Stimulated activated CD8-positive, alpha-beta memory T cell treated with anti-CD3 and anti-CD28 coated beads, Interleukin-7, amount 100 ng/mL, for 1 hour (primary cell): ENCODE measurements at places on chromosomes 12 and 14.

DNA sequence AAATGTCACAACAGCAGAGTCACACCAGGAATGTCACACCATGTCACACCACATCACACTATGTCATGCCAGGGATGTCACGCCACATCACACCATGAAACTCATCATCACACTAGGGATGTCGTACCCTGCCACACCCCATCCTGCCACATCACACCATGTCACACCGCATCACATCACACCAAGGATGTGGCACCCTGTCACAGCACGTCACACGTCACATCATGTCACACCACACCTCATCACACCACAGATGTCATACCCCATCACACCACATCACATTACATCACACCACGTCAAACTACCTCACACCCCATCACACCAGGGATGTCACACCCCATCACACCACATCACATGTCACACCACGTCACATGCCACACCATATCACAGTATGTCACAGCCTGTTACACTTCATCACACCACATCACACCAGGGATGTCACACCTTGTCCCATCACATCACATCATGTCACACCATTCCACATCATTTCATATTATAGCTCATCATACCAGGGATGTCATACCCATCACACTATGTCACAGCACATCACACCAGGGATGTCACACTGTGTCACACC, 90.9 kb downstream of the TMEM121 start:
- DNase-seq = no peak

- DNase-seq = no peak
These were observed 44.8 kb upstream of the CRADD start for GRCh38 chr12:93632383-93632782.

DNA sequence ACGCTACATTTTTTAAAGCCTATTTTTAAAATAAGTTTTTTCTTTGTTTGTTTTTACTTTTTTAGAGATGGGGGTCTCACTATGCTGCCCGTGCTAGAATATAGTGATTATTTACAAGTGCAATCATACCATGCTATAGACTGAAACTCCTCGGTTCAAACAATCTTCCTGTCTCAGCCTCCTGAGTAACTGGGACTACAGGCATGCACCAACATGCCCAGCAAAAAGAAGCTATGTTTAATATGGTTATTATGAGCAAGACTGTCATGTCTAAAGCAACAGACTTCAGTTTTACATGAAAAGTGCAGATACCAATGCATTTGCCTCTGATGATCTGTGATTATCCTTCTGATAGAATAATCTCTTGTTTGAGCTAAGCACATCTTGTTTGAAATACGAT, 45.6 kb upstream of the SGPP1 start:
- no peak for DNase-seq

DNA sequence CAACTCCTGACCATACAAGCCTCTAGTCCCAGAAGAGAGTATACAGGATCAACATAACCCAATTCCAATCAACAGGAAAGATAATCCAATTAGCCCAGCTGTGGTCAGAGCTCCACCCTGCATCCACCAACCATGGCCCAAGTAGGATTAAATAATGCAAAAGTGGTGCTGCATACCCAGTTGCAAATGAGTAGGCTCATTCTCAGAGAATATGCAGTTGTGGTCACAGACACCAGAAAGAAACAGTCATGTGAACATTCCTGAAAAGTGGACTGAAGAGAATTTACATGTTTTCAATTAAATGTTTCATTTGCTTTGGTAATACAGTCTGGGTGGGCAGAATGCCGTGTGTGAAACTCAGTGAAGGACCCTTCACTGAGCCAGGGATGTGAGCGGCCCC, 167.2 kb upstream of the BMP4 start:
- DNase-seq = no peak

DNA sequence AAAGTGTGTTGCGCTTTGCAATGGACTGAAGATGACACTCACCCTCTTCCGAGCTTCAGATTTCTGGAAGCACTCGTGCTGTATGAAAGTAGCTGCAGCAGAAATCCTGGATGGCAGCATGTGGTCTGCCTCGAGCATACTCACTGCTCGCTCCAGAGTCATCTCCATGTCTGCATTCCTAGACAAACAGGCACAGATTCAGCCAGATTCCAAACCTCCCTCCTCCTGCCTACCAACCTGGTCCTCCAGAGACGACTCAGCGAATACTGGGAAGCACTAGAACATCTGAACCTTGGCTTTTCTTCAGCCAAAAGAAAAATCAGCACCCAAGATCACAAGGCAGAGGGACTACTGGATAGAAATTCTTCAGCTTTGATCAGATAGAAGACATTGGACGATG, 27.7 kb downstream of the PKP2 start:
- no peak for DNase-seq
